SK-N-SH (cell line): ENCODE measurements at places on chromosomes 1 and 21. TPM values are rescaled to one million over a fixed set of nuclear protein-coding genes. Genes with fewer than 3 reads are reported as not detected.

GRCh38 chr1:96721053-96721415 is 550 bp upstream of the PTBP2 start:
- no peaks in the 10 kb centered on the region for H3K27me3 ChIP-seq
- peak overlapping the region; percentile 87 for H3K4me3 ChIP-seq
- H3K27ac ChIP-seq = peak overlapping the region; percentile 90
- peaks cover 8% of the 10 kb centered on the region for H3K4me1 ChIP-seq

DNA sequence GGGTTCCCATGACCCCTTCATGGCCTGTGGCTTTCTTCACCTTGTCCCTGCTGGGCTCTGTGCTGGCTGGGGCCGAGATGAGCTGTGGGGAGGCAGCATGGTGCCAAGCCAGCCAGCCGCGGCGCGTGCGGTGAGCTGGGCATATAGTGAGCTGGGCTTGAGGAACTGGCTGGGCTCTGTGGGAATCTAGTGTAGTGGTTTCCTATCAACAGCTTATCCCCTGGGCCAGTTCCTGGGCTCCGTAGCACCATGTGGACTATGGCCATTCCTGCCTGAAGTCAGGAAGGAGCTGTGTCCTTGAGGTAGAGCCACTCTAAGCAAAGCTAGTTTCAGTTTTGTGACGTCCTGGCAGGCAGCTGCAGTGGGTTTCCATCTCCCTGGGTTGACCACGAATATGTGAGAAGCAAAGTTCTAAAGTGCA is 1.8 kb downstream of the NCMAP start:
- peaks cover 7% of the 10 kb centered on the region; the same call in 1 of the 2 replicates for H3K27me3 ChIP-seq
- H3K4me1 ChIP-seq = peaks cover 18% of the 10 kb centered on the region; the same call in 1 of the 2 replicates
- H3K27ac ChIP-seq = no peak overlapping the region
- no peak overlapping the region for H3K4me3 ChIP-seq
- H3K36me3 ChIP-seq = no peaks in the 10 kb centered on the region

- no peak for DNase-seq
- H3K36me3 ChIP-seq = peaks cover 56% of the 10 kb centered on the region
- H3K4me3 ChIP-seq = no peak overlapping the region
- no peaks in the 10 kb centered on the region; the same call in 1 of the 2 replicates for H3K4me1 ChIP-seq
- H3K27me3 ChIP-seq = no peaks in the 10 kb centered on the region
Observed at GRCh38 chr1:93541045-93541444, 93.1 kb downstream of the FNBP1L start.

- H3K27me3 ChIP-seq = peaks cover 10% of the 10 kb centered on the region
- DNase-seq = no peak
- no peaks in the 10 kb centered on the region for H3K4me1 ChIP-seq
- no peaks in the 10 kb centered on the region for H3K36me3 ChIP-seq
- H3K27ac ChIP-seq = no peak within 1 kb of the TSS
Observed at GRCh38 chr21:30216041-30216723, at the start of gene CLDN8. CLDN8 (minus strand) TSS chr21:30216097; CDS start chr21:30215925, 172 bp downstream.

- H3K27me3 ChIP-seq = peaks cover 83% of the 10 kb centered on the region
- H3K4me3 ChIP-seq = no peak overlapping the region
- DNase-seq = peak; percentile 47
- H3K4me1 ChIP-seq = peaks cover 13% of the 10 kb centered on the region
- no peak overlapping the region for H3K27ac ChIP-seq
- no peaks in the 10 kb centered on the region for H3K36me3 ChIP-seq
Observed at GRCh38 chr1:75129983-75130789, 4.0 kb upstream of the LHX8 start.

DNA sequence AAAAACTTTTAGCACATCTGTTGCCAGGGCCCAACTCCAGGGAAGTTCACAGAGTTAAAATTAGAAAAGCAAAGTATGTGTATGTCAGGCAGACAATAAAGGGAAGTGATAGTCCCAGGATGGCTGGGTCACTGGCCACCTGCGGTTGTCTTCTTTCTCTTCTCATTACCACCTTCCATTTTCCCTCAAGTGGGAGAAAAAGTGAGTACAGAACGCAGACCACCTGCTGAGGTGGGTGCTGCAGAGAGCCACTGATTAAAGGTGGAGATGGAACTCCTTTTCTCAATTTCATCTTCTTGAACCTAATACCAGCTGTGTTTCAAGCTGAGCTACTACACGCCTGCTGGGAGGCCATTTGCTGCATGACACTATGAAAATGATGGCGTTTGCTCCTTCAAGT is 88.8 kb upstream of the PDE4B start:
- H3K4me1 ChIP-seq = peaks cover 3% of the 10 kb centered on the region; the same call in 1 of the 2 replicates
- no peak overlapping the region for H3K27ac ChIP-seq
- no peak for DNase-seq
- H3K27me3 ChIP-seq = peaks cover 6% of the 10 kb centered on the region; the same call in 1 of the 2 replicates
- H3K4me3 ChIP-seq = no peak overlapping the region

GRCh38 chr1:184389446-184389845 is 2.6 kb downstream of the C1orf21 start:
- no peaks in the 10 kb centered on the region for H3K27me3 ChIP-seq
- no peaks in the 10 kb centered on the region for H3K36me3 ChIP-seq
- no peak for DNase-seq
- H3K4me3 ChIP-seq = no peak overlapping the region
- H3K4me1 ChIP-seq = peaks cover 12% of the 10 kb centered on the region; the same call in 1 of the 2 replicates

DNA sequence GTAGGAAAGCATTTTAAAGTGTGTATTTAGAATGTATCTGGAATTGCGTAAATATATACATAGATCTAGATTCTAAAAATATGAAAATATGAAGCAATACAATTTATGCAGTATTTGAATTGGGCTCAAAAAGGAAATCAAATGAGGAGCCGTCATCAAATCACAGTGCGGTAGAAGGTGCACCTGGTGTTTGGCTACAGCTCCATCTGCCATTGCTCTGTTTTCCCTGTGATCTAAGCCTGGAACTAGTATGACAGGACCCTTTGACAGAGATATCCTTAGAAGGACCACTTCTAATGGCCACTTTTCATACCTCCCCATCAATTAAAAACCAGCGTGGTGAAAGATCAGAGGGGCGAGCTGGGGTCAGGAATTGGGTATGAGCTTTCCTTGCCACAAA is 202.6 kb downstream of the NFIA start:
- peaks cover 6% of the 10 kb centered on the region; the same call in 1 of the 2 replicates for H3K4me1 ChIP-seq
- no peaks in the 10 kb centered on the region for H3K27me3 ChIP-seq
- no peak overlapping the region for H3K4me3 ChIP-seq
- DNase-seq = no peak
- H3K36me3 ChIP-seq = no peaks in the 10 kb centered on the region

- H3K4me3 ChIP-seq = no peak overlapping the region
- no peak overlapping the region for H3K27ac ChIP-seq
- DNase-seq = no peak
- no peaks in the 10 kb centered on the region for H3K36me3 ChIP-seq
- H3K27me3 ChIP-seq = no peaks in the 10 kb centered on the region
Observed at GRCh38 chr1:53139951-53140361, 2.5 kb downstream of the SLC1A7 start.

DNA sequence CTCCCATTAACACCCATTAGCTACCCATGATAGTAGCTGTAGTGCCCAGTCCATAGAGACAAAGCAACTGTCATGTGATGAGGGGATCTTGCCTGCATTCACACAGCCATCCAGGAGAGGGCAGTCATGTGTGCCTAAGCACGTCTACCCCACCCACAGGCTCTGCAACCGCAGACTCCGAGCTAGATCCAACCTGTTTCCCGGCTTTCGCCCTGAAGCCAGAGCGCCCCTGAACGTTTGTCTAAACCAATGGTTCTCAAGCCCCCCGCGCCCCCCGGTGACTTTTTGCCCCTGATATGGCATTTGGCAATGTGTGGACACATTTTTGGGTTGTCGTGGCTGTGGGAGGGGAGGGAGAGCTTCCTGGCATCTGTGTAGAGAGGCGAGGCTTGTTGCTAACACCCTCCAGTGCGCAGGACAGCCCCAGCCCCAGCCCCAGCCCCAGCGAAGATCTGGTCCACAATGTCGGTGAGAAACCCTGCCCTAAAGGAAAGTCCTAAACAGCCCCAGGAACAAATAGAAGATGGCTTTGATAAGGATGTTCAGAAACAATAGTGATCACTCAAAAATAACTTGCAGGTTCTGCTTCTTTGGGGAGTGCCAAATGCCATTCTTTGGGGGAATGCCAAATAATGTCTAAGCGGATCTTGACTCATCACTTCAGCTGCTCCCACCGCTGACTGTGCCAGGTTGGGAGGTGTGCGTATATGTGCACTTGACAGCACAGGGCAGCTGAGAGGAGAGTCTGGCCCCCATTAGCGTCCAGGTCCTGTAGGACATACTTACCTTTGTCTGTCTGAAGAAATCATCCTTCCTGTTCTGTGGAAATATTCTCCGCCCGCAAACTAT is 34.5 kb downstream of the SLC44A3 start:
- peak; percentile 89 for DNase-seq
- peak overlapping the region; percentile 49 for H3K4me3 ChIP-seq

DNA sequence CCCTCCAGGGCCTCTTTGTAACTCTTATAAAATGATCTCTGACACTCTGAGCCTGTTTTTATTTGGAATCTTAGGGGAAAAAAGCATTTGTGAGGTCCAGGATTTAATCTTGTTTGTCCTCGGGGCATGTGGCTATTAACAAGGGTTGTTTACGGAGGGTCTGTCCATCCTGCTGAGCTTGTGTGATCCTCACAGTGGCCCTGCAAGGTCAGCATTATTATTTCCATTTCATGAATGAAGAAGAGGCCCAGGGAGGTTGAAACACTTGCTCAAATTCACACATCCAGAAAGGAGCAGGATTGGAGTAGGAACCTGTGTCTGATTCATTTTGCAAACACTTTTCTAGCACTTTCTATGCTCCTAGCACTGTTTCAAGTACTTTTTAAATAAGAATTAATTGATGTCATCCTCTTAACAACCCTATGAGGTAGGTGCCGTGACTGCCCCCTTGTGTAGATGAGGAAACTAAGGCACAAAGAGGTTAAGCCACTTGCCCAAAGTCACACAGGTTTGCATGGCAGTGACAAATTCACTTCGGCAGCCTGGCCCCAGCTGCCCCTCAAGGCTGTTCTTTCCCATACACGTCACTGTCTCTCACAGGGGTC is 178.9 kb downstream of the MIS18A start:
- DNase-seq = peak; percentile 40
- no peak overlapping the region for H3K27ac ChIP-seq
- peaks cover 18% of the 10 kb centered on the region for H3K4me1 ChIP-seq
- no peaks in the 10 kb centered on the region for H3K27me3 ChIP-seq
- H3K36me3 ChIP-seq = no peaks in the 10 kb centered on the region
- no peak overlapping the region for H3K4me3 ChIP-seq

DNA sequence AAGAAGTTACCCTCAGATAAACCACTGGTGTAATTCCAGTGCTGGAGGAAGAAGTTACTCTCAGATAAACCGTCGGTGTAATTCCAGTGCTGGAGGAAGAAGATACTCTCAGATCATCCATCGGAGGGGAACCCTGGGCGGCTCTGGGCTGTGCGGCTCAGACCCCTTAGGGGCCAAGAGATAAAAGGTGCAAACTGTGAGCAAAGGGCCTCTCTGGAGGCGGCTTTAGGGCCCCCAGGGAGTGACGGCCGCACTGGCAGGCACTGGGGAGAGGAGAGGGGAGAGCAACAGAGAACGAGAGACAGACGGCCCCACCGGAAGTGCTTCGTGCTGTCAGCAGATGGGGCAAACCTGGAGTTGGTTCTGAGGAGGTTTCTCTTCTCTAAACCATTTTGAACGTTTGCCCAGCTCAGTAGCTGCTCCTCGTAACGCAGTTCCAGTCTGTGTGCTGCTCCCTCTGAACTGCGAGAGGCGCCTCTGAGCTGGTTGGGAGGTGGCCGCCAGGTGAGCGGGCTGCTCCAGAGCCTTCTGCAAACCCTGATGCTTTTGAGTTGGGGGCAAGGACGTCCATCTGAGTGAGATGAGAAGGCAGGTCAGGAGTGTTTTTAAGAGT is 62.6 kb upstream of the COL6A1 start:
- H3K4me1 ChIP-seq = no peaks in the 10 kb centered on the region; the same call in 1 of the 2 replicates
- H3K36me3 ChIP-seq = no peaks in the 10 kb centered on the region
- DNase-seq = no peak

The SYT14 gene
- 1.2 and 1.8 TPM in 2 replicates for polyA plus RNA-seq

The RNF115 gene
- 4.8 and 6.1 TPM in 2 replicates for polyA plus RNA-seq

The FAM3B gene
- polyA plus RNA-seq = not detected in 2 replicates

The ATP1A2 gene
- 0.07 and 0.10 TPM in 2 replicates for polyA plus RNA-seq

The ARHGEF19 gene
- 11.5 and 11.8 TPM in 2 replicates for polyA plus RNA-seq

The LCE2C gene
- polyA plus RNA-seq = not detected in 2 replicates

The TNFRSF4 gene
- not detected in 2 replicates for polyA plus RNA-seq

The C8A gene
- not detected in 2 replicates for polyA plus RNA-seq

The MAEL gene
- not detected in 2 replicates for polyA plus RNA-seq

The TMEM200B gene
- 1.5 and 2.0 TPM in 2 replicates for polyA plus RNA-seq

The OR6P1 gene
- polyA plus RNA-seq = not detected in 2 replicates
